ENCODE measurements at places on chromosomes 4 and X.

- DNase-seq, result peak; percentile 83
These were observed 38.9 kb downstream of the PRIMPOL start for GRCh38 chr4:184688447-184688846.

DNA sequence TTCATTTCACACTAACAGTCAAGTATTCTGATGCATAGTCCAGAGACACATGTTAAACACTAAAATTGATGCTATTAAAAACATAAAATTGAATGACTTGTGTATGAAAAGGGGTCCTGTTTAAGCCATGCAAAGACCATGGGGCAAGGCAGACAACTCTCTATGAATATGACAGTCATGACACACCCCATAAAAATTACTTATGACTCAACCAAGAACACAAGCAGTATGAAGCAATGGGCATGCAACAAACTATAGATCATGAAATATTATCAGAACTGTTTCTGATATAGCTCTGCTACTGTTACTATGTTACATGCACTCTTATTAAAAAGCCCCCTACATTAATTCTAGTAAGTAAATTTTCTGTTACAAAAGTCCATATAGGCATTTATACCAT is 57.5 kb upstream of the ZCCHC13 start:
- DNase-seq, result peak; percentile 27

GRCh38 chr4:174616661-174617060 is 94.4 kb upstream of the HPGD start:
- DNase-seq, result no peak

- no peak for DNase-seq
These were observed 561.5 kb downstream of the INPP4B start for GRCh38 chr4:142284402-142285221.

GRCh38 chr4:40720916-40721315 is 28.8 kb upstream of the NSUN7 start:
- DNase-seq, result no peak

- DNase-seq, result no peak
These were observed 534.6 kb upstream of the FAM241A start for GRCh38 chr4:111610681-111611080.

DNA sequence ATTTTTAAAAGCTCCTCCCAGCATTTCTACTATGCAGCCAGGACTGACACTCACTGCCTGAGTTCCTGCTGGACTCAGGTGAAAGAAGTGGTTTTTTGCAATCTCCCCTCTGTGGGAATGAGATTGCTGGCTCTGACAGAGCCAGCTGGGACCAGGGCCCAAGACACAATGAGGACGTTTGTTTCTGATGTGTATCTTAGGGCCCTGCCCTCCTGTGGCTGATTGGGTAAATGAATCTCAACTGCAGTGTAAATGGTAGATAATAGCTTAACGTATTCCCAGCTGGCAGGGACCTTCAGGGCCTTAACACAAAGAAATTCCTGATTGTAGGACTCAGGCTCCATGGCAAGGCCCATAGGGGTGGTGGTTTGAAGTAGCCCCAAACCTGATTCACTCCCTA is 85.8 kb upstream of the PRPS1 start:
- peak; percentile 14 for DNase-seq

GRCh38 chr4:10079256-10079655 is 37.3 kb downstream of the WDR1 start:
- DNase-seq, result no peak

DNA sequence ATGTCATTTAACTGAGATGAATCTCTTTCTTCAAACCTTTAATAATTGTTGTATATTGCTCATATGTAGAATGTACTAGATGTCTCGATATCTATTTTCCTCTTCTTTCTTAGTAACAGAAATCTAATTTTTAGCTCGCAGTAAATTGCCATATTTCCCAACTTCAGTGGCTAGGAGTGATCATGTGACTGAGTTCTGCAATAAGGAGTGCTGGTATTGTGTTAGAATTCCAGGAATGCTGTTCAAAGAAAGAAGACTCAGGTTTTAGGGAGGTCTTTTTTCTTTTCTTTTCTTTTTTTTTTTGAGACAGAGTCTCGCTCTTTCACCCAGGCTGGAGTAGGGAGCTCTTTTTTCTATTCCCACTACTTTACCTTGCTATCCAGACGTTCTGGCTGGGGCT is 81.7 kb downstream of the SLC10A7 start:
- DNase-seq, result peak; percentile 14

DNA sequence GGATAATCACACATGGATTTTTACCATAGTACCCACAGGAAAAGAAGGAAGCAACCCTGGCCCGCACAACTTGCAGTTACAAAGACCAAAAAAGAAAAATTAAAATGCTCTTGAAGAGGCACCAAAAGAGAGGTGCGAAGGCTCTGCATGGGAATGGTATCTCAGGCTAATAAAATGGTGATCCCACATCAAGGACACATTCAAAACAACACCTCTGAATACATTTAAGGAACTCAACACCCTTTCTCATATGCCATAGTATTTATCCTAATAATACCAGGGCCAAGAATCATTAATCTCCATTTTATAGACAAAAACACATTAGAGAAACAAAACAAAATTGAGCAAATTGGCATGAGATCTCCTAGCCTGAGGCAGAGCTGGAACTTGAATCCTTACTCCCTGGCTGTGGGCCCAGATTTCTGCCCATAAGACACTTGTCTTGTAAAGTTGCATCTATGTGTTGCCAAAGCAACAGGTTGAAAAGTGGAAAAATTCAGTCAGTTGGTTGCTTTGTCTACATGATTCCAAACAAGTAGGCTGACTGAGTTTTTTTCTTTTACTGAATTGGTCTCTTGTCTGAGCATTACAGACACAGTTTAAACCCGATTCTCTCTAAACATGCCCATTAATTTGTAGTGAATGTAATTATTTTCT is 33.5 kb downstream of the GUCY2F start:
- DNase-seq, result no peak

DNA sequence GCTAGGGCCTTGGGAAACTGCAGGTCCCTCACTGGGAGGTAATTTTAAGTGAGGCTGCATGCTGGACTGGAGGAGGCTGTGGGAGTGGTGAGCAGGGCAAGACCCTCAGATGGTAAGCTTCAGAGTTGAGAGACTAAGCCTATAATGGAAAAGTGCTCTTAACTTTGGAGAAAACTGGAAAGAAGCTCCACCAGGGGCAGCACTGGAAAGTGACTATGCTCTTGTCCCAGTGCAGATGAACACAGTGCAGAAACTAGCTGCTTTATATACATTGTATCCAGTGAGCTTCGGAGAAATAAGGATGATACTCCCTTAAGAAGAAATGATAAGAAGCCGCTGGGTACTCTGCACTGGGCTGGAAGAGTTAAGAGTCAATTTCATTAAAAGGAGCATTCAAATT is 3.2 kb upstream of the MAGEB2 start:
- DNase-seq, result no peak

- DNase-seq, result no peak
These were observed 2.3 kb downstream of the SH3TC1 start for GRCh38 chr4:8201321-8201781.

DNA sequence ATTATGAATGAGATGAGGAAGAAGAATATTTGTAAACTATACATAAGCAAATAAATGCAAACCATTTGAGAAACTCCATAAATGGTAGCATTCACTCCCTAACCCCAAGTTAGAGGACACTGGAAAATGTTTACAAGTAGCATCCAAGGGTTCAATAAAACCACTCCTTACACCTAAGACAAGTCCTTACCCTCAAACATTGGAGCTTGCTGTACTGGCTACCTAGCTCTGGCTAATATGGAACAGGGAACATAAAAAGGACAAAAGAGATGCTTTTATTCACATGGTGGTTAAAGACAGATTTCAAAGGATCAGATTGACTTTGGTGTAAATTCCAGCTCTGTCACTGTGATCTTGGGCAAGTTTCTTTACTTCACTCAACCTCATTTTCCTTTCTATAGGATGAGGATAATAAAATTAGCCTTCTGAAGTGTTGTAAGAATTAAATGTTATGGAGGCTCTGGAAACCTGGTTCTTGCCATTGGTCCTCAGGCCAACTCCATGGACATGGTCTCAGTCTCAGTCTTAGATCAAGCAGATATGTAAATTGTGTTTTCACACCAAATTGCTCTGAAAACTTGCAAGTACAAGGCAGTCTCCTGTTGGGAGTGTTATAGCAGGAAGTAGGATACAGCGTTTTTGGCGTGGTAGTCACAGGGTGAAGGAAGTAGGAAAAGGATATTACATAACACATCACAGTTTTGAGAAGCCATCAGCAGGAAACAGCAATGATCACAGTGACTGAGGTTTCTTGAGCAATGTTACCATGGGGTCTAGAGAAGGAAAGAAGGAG is 3.3 kb downstream of the CXCL1 start:
- peak; percentile 78 for DNase-seq

DNA sequence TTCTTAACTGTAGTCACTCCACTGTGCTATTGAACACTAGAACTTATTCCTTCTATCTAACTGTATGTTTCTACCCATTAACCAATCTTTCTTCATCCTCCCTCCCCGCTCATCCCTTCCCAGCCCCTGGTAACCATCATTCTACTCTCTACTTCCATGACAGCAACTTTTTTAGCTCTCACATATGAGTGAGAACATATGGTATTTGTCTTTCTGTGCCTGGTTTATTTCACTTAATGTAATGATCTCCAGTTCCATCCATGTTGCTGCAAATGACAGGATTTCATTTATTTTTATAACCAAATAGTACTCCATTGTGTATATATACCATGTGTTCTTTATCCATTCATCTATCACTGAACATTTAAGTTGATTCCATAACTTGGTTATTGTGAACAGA is 186.5 kb downstream of the GABRB1 start:
- no peak for DNase-seq

DNA sequence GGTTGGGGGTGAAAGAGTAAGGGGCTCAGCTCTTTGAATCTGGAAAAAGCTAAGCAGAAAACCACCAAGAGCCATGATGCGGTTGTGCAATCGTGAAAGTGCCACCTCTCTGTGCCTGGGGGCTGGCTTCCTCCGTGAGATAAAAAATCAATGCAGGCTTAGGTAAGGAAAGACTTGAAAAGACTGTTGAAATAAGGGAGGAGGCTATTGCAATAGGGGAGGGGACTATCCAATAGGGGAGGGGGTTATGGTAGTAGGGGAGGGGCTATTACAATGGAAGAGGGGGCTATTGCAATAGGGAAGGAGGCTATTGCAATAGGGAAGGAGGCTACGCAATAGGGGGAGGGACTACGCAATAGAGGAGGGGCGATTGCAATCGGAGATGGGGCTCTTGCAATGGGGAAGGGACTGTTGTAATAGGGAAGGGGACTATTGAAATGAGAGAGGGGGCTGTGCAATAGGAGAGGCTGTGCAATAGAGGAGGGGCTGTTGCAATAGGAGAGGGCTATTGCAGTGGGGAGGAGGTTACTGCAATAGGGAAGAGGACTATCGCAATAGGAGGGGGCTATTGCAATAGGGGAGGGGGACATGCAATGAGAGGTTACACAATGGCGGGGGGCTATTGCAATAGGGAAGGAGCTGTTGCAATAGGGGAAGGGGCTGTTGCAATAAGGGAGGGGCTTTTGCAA is 162.3 kb upstream of the PSAPL1 start:
- no peak for DNase-seq

DNA sequence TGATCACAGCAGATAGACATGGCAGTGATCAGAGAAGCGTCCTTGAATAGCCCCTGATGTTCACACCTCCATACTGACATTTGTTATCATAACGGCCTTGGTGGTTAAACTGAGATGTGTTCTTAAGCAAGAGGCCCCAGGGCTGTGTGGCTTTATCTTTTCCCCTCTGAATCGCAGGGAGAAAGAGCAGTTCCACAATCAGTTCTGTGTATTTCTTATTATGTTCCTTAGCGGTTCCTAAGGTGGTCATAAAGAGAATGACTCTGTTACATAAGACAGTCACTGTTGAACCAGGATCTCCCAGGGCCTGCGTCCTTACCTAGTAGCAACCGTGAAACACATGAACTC is 52.8 kb upstream of the CBR4 start:
- peak; percentile 44 for DNase-seq

- peak; percentile 4 for DNase-seq
These were observed 48.1 kb downstream of the SMC1A start for GRCh38 chrX:53374222-53374820.

- peak; percentile 52 for DNase-seq
These were observed 95.2 kb downstream of the GPAT3 start for GRCh38 chr4:83631066-83631465.

- no peak for DNase-seq
These were observed 127.3 kb upstream of the CPEB2 start for GRCh38 chr4:14874990-14875389.

DNA sequence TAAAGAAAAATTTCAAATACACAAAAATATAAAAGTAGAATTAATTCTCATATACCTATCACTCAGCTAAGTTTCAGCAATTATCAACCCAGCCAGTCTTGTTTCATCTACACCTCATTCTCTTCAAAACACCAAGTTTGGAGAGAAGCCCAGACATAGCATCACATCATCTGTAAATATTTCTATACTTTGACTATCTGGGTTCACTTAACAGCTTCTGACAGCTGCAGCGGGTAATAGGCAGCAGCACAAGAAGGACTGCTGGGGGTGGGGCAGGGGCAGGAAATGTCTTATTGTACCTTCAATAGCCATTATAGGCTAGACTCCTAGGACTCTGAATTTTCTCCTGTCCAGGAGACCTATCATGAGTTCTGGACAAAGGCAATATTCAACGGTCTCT is 54.1 kb downstream of the PHF8 start:
- DNase-seq, result no peak

- DNase-seq, result no peak
These were observed 1067.7 kb downstream of the C4orf33 start for GRCh38 chr4:130163701-130164100.

- DNase-seq, result no peak
These were observed 2.9 kb downstream of the TMSB4X start for GRCh38 chrX:12977761-12978204.

- DNase-seq, result no peak
These were observed 197.4 kb downstream of the PTTG2 start for GRCh38 chr4:38157592-38157991.

DNA sequence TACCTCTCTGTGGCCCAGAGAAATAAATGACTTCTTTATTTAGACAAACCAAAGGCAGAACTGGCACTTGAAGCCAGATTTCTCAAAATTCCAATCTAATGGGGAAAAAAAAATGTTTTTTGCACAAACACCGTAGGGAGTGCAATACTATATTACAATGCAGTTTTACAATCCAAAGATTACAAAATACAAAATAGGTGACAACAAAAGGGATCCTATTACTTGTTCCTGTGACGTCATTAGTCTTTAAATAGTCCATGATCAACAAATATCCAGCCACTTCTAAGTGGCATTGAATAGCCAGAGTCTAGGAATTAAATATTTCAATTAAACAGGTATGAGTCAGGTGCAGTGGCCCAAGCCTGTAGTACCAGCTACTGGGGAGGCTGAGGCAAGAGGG is 3.0 kb upstream of the APBB2 start:
- no peak for DNase-seq

DNA sequence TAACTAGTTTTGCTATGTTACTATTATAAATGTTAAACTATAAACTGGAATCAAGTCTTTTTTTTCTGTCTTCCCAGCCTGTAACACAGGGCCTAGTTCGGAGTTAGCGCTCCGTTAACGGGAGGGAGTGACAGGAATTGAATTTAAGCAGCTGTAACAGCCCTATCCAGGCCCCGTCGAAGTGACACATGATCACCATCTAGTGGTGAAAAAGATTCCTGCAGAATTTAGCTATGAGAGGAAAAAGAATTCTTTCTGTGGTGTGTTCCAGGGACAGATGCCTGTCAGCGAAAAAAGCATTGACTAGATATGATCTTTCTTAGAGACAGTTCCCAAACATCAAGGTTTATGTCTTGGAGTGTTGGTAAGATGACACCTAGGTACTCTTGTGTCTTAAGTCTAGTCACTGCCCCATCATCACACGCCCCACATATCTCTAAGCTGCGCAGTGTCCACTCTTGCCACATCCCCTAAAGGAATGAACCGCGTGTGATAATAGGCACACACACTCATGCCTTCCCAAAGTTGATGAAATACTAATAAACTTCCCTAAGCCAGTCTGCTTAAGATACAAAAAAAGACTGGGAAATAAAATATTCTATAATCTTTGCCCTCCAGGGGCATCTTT is 2.1 kb downstream of the GAB3 start:
- DNase-seq, result peak; percentile 67
